ENCODE measurements at places on chromosomes 1 and 21. TPM values are rescaled to one million over a fixed set of nuclear protein-coding genes. Genes with fewer than 3 reads are reported as not detected.

Gene MOB3C
- total RNA-seq: 7.6 TPM

Gene DYNLT4
- total RNA-seq: not detected

Gene FMOD
- 2.2 TPM for total RNA-seq

Gene PPIH
- total RNA-seq: 120 TPM

Gene HSD3B1
- not detected for total RNA-seq

Gene ATP5PB
- 373 TPM for total RNA-seq

Gene FBXO2
- 1.8 TPM for total RNA-seq

Gene ACTN2
- not detected for total RNA-seq

Gene C1orf74
- total RNA-seq: 2.2 TPM

Gene LCE2C
- total RNA-seq: not detected

Gene NGF
- total RNA-seq: not detected

Gene OR2L2
- total RNA-seq: 0.06 TPM

Gene GUCA2B
- total RNA-seq: not detected

Gene MECR
- total RNA-seq: 46.7 TPM

Gene HRNR
- not detected for total RNA-seq

Gene NUP210L
- not detected for total RNA-seq

Gene ELAVL4
- not detected for total RNA-seq

Gene GCSAML
- 0.80 TPM for total RNA-seq

Gene TCP10L
- total RNA-seq: not detected

Gene FCAMR
- not detected for total RNA-seq

Gene SPRR2E
- not detected for total RNA-seq

Gene NECTIN4
- not detected for total RNA-seq

Gene WLS
- not detected for total RNA-seq

Gene SLC25A34
- total RNA-seq: 0.75 TPM

Gene BLACAT1
- total RNA-seq: 0.15 TPM

Gene SLC16A4
- 0.10 TPM for total RNA-seq

Gene TLR5
- total RNA-seq: 0.21 TPM

Gene GNG4
- total RNA-seq: 4.5 TPM

Gene OR2T33
- total RNA-seq: not detected

Measured in activated CD8-positive, alpha-beta memory T cell treated with anti-CD3 and anti-CD28 coated beads for 36 hours (primary cell).